ENCODE measurements at places on chromosomes 12 and 14.

DNA sequence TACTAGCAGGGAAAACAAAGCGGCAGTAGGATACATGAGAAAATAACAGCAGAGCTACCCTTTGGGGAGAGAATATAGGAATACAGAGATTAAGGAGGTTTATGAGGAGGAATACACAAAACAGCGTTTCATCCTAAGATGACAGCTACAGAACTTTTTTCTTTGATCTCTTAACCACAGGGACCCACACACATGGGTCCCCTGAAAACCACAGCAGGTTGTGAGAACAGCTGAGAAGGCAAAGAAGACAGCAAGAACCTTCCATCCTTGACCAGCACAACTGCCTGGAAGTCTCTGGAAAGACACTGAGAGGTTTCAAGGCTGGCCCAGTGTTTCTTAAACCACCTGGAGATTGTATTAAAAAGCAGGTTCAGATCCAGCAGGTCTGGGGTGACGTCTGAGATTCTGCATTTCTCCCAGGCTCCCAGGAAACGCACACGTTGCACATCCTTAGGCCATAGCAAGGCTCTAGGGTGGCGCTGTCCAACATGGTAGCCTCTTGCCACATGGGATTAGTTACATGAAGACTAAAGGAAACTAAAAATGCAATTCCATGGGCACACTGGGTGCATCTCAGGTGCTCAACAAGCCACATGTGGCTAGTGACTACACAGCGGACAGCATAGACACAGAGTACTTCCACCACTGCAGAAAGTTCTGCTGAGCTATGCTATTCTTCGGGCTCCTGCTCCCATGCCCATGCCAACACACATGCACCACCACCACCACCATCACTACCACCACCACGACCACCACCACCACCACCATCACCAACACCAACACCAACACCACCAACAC is 92.3 kb downstream of the FOXN3 start:
- H3K27me3 ChIP-seq = no peaks in the 10 kb centered on the region
- no peak overlapping the region for H3K4me3 ChIP-seq
- DNase-seq = no peak
- H3K36me3 ChIP-seq = peaks cover 70% of the 10 kb centered on the region
- peak overlapping the region; percentile 67 for H3K27ac ChIP-seq

DNA sequence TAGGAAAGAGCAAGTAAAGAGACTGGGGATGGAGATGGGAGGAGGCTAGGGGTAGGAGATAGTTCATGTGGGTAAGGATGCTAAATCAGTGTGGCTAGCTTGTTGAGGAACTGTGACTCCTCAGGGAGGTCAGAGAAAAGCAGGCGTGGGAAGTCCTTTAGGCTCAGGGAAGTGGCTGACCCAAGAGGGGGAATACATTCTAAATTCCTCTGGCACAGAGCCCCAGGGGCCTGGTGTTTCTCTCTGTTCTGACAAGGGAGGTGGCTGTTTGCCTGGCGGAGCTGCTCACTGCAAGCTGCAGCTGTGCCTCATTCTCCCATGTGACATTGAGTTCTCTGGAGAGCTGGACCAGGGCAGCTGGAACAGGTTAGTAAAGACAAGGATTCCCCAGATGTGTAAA is 152.2 kb upstream of the SLC38A2 start:
- no peak overlapping the region for H3K27ac ChIP-seq
- no peaks in the 10 kb centered on the region for H3K27me3 ChIP-seq
- H3K4me3 ChIP-seq = no peak overlapping the region
- peaks cover 3% of the 10 kb centered on the region for H3K4me1 ChIP-seq

- no peaks in the 10 kb centered on the region for H3K4me1 ChIP-seq
- no peak overlapping the region for H3K4me3 ChIP-seq
- H3K27ac ChIP-seq = no peak overlapping the region
- H3K27me3 ChIP-seq = no peaks in the 10 kb centered on the region
- no peaks in the 10 kb centered on the region for H3K36me3 ChIP-seq
Observed at GRCh38 chr12:90999527-90999926, 5.2 kb downstream of the EPYC start.

- H3K4me1 ChIP-seq = peaks cover 20% of the 10 kb centered on the region
- DNase-seq = no peak
- H3K27me3 ChIP-seq = no peaks in the 10 kb centered on the region
- peaks cover 12% of the 10 kb centered on the region for H3K36me3 ChIP-seq
- H3K27ac ChIP-seq = no peak overlapping the region
Observed at GRCh38 chr12:26520109-26520508, 312.9 kb downstream of the ITPR2 start.

DNA sequence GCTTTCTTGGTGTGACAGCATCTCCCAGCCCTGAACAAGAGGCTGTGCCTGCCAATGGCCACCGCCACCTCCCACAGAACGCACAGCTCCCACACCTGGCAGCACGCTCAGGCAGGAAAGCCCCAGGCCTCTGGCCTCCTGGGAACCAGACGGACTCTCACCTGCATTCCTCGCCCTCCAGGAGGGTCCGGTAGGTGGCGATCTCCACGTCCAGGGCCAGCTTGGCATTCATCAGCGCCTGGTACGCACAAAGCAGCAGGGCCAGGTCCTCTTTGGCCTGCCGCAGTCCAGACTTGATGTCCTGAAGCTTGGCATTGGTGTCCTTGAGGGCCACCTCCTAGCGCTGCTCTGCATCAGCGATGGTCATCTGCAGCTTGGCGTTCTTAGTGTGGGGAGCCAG is 12.1 kb upstream of the KRT77 start:
- H3K27ac ChIP-seq = no peak overlapping the region
- H3K36me3 ChIP-seq = no peaks in the 10 kb centered on the region
- H3K27me3 ChIP-seq = peaks cover 64% of the 10 kb centered on the region
- H3K4me1 ChIP-seq = no peaks in the 10 kb centered on the region

DNA sequence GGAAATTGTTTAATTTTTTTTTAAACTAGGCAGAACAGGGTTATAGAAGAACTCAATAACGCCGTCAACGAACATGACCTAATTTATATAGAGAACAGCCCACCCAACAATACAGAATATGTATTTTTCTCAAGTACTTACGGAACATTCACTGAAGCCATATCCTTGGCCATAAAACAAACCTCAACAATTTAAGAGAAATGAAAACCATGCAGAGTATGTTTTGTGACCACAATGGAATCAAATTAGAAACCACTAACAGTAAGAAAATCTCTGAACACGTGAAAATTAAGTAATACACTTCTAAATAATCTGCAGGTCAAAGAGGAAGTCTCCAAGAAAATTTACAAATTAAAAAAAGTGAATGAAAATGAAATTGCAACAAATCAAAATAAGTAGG is 9.4 kb downstream of the SART3 start:
- peaks cover 33% of the 10 kb centered on the region for H3K36me3 ChIP-seq
- no peak overlapping the region for H3K27ac ChIP-seq
- H3K4me1 ChIP-seq = peaks cover 24% of the 10 kb centered on the region
- DNase-seq = no peak

DNA sequence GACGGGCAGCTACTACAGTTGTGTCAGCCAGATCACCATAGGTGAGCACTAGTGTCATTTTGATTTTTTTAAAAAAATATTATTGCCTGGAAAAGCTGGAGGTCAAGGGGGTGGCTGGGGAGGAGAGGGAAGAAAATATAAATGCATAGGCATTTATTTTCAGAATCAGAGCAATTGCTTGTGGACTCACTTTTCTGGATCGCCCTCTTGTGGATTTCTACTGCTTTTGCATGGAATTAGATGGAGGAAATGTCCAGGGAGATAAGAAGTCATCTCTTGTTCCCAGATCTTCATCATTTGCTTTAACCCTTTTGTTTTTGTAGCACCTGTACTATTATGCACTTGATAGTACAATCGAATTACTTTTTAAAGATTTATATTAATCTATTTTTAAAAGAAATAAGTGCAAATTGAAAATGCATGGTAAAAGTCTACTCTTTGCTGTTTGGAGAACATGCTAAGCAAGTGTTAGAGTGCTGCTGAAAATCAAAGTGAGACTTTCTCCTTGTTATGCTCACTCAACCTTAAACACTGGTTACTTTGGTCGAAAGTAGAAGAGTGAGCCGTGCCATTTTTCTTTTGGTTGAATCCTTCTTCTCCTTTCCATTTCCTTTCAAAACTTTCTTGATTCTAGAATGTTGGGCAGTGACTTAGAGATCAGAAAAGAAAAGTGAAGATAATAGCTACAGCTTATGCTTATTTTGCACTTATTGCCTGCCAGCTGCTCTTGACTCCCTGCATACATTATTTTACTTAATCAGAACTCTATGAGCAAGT is 60.6 kb upstream of the ANO4 start:
- no peaks in the 10 kb centered on the region for H3K4me1 ChIP-seq
- DNase-seq = no peak
- no peak overlapping the region for H3K27ac ChIP-seq

DNA sequence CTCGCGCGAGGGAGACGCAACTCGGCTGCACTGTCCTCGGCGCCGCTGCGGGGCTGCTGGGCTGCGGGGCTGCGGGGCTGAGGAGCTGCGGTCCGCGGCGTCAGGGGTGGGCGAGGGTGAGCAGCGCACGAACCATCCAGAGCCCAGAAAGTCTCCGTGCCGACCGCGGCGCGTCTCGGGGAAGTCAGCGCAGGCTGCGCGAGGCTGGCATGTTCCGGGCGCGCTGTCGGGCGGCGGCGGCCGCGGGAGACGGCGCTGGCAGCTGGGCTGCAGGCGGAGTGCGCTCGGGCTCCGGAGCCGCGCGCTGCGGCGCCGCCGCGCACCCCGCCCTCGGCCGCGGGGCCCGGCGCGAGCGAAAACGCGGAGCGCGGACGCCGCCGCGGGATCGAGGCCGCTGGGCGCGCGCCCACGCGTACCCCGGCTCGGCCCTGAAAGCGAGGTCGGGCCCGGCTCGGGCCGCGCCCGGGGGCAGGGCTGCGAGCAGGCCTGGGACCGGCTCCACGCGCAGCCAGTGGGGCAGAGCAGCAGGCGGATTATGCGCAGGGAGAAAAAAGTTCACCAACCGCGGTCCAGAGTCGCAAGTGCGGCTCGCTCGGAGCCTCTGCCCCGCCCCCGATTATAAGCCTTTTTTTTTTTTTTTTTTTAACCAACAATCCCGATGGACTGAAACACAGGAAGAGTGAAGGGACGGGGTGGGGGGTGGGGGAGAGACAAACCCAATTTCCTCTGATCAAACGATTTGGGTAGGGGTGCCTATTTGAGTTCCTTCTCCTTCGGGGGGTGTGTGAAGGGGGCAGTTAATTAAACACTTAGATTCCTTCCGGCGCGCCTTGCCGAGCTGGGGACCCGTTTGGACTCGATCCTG is at the start of gene PRICKLE1:
Gene PRICKLE1, minus strand, starts transcription at position 282 of the 865 bp plus-strand sequence. CDS start 117,230 bp downstream, outside the sequence.
- peaks cover 43% of the 10 kb centered on the region for H3K27me3 ChIP-seq
- peaks cover 11% of the 10 kb centered on the region for H3K4me1 ChIP-seq
- H3K27ac ChIP-seq = peak within 1 kb of the TSS; percentile 31
- peak; percentile 35 for DNase-seq
- H3K36me3 ChIP-seq = no peaks in the 10 kb centered on the region

DNA sequence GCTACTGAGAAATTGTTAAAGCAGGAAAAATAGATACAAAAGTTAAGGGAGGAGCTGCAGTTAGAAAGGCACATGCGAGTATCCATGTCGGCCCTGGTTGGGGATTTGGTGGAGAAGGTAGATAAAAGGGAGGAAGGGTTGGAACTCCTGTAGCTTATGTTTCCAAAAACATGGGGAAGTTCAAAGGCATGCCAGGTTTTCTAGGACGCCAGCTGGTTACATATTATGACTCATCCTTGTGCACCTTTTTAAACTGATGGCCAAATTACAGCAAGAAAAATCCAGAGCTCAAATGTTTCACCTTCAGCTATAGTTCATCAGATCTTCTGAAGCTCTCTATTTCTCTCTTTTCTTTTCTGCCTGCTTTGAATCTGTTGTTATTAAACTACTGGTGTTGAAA is 13.2 kb upstream of the MAP4K5 start:
- H3K36me3 ChIP-seq = no peaks in the 10 kb centered on the region
- no peak overlapping the region for H3K4me3 ChIP-seq
- no peak for DNase-seq
- H3K27ac ChIP-seq = no peak overlapping the region

DNA sequence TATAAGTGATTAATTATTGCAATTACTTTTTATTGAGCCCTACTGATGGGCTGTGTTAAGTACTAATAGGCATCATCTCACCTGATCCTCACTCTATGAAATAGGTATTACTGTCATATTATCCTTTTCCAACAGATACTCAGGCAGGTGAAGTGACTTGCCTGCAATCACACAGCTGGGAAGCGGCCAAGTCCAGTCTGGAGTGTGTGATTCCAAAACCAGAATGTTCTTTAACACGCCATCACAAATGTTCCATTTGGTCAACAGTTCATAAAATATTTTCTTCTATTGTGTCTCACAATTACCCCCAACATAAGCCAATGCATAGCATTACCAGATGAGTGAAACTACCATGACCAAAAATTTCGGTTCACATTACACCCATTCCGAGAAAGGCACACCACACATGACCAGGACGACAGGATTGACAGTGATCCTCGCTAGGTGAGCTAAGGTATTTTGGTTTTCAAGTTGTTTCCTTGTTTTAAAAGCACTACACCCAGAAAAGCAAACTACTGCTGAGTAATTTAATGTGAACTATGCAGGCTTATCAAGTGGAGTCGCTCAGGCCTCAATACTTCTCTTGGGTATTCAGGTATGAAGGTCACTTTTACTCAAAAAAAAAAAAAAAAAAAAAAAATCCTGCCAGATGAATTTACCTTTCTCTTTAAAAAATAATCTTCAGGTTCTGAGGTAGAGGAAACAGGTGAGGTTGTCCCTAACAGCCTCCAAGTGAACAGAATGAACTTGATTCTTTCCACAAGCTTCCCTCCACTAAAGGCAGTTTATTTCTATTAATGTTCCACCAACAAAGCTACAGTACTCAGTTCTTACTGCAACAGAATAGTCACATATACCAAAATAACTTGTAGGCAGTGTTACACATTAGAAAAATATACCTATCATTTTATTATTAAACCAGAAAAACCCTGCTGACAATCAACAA is 2.4 kb downstream of the VPS37B start:
- H3K27me3 ChIP-seq = no peaks in the 10 kb centered on the region
- peak overlapping the region; percentile 57 for H3K4me3 ChIP-seq
- H3K36me3 ChIP-seq = peaks cover 6% of the 10 kb centered on the region
- no peak for DNase-seq

DNA sequence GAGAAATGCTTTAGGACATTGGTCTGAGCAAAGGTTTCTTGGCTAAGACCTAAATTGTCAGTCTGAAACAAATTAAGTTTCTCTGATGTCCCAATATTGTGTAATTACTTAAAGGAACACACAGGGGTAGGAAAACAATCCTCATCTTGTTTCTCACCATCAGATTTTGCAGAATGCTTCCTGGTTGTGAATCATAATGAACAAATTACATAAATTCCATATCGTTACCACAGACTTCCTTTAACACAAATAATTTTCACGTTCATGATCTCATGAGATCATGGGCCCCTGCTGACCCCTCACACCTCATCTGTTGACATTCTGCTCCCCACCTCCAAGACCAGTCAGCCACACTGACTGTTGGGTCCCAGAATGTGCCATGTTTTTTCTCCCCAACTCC is 194.1 kb downstream of the MON2 start:
- no peak overlapping the region for H3K4me3 ChIP-seq
- H3K36me3 ChIP-seq = no peaks in the 10 kb centered on the region
- no peaks in the 10 kb centered on the region for H3K27me3 ChIP-seq
- no peak overlapping the region for H3K27ac ChIP-seq
